SJSA1 (cell line): ENCODE measurements at places on chromosomes 5 and 9. TPM values are rescaled to one million over a fixed set of nuclear protein-coding genes. Genes with fewer than 3 reads are reported as not detected.

DNA sequence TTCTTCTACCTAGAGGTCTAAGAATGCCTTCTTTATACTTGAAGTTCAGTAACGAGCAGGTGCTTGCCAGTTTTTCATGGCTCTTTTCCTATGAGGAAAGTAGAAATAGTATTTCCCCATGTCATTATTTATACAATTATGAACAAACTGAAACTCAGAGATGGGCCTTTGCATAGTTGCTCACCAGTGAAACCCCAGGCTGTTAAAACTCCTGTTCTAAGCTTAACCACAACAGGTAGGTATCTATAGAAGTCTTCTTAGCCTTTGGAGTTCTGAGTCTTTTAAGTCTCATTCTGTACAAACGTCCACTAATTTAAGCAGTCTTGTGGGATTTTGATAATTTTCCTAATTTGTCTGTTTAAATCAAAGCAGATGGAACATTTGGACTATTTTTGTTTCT lies 90.1 kb downstream of the STARD4 start:
- DNase-seq = no peak

DNA sequence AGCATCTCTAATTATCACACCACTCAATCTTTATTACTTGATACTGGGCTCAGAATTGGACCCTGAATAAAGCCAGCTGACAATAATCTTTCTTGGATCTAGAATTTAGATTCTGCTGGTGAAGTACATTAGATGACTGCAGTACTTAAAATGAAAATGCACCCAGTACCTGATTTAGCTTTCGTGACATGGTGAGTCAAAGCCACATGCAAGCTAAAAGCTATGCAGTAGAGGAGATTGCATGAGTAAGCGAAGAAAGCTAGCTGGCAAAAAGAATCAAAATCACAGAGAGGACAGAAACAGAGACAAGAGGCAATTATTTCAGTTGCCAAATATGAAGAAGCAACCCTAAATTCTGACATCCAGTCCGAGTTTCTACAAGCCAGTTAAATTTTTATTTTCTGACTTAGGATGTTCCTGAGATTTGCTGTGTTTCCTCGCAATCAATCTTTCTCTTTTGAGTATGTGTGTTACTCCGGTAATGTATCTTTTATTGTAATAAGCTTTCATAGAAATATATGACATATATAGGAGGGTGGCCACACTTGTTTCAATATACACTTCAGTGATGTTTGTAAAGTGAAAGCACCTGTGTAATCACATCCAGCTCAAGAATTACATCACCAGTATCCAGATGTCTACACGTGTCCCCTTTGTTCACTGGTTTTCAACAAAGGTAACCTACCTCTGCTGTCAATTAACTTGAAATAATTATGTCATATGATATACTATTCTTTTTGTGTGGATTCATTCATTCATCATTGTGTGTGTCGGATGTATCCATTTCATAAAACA lies 101.7 kb downstream of the CDH18 start:
- DNase-seq = no peak

DNA sequence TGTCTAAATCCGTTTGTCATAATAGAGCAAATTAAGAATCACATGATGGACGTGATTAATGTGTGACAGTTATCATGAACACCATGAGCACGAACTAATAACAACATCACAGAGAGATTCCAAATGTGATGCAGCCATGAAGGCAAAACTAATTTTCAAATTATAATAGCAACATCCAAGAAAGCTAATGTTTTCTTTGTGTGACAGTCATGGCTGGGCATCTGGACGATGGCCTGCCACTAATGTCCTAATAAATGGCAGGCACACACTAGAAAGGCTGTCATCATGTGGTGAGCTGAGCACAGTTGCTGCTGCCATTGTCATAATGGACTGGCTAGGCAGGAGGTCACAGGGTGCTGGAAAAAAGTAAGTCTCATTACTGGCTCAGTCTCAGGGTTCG lies 280.0 kb upstream of the EFNA5 start:
- no peak for DNase-seq

Gene AMBP
- 0.37 and 0.53 TPM in 2 replicates for total RNA-seq

GRCh38 chr5:148790545-148791333 lies 35.7 kb upstream of the ADRB2 start:
- peak; percentile 33 for DNase-seq

GRCh38 chr5:14206028-14206725 lies 63.0 kb downstream of the TRIO start:
- no peak for DNase-seq

GRCh38 chr9:5446451-5447236 lies 3.7 kb upstream of the CD274 start:
- no peak for DNase-seq

Gene PPP3R2
- total RNA-seq = not detected in 2 replicates

DNA sequence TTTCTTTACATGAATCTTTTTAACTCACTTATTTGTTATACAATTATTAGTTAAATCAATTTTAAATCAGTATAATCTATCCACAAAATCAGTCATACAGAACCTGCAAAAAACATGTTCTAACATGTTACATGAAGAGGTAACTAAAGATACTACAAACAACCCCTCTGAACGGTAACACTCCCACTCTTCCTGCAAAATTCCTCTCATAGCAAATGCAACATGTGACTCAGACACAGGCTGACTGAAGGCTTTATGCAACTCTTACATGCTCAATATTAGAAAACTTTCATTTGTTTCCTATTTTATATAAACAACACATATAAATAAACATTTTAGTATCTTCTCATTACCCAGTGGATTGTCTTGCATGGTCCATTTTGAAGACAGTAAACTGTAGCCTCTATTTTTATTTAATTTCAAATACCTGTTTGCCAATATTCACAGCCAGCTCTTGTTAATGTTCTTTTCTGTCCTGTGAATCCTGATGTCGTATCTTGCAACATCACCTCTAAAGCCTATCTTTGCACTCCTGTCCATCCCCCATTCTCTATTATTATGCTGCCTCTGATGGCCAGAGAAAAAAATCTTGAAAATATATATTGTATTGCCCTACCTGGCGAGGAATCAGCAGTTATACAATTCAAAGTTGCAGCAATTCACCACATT lies 100.5 kb upstream of the CCDC152 start:
- no peak for DNase-seq

Gene MGAT1
- total RNA-seq = 123 and 135 TPM in 2 replicates

Gene KLF4
- total RNA-seq = 1.00 and 1.5 TPM in 2 replicates

DNA sequence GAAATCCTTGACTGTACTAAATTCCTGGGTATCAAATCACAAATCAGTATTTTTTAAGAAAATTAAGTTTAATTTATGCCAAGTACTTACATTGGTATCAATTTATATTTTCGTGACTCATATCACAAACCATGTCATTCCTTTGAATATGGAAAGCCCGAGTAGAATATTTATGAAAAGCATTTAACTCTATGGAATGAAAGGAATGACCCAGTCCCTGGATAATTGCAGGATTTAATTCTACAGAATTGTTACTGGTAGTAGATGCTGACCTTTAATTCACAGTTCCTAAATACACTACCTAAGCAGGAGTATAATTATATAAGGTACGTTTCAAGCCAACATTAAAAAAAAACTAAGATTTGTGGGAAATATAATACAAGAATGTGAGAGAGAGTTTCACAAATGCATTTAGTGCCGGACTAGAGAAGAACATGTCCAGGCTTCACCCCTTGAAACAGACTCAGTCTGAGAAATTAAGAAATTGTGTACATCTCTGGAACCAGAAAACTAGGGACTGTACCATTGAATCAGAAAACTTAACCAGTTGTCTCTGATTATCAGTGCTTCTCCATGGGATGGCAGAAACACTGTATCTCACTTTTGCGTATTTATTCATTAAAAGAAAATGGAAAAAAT lies 28.5 kb upstream of the PLPPR1 start:
- no peak for DNase-seq

DNA sequence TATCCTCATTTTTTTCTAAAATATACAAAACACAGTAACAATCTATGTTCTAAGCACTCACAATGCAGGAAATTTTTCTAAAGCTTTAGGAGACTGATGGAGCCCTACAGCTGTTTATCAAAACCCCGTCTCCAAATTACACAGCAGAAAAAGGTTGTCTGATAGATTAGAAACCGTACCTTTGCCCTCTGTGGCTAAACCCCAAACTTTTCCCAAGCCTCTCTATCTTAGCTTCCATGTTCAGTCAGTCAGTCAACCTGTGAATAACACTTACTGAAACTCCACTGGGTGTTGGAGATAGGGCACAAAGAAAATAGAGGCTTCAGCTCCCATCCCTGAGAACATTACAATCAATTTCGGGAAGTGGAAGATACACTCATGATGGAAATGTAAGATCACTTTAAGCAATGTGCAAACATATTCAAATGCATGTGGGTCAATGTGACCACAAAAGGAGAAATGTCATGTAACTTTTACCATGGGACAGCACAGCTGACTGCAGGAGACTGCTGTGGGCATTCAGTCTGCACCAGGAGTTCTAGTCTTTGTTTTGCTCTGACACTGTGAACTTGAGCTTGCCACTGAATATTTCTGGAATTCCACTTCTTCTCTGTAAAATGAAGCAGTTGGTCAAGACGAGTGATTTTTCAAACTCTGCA lies 279.5 kb upstream of the PIK3R1 start:
- DNase-seq = no peak
